Activated CD4-positive, alpha-beta memory T cell treated with anti-CD3 and anti-CD28 coated beads for 36 hours (primary cell): ENCODE measurements at places on chromosomes 3 and 15. TPM values are rescaled to one million over a fixed set of nuclear protein-coding genes. Genes with fewer than 3 reads are reported as not detected.
A peak's percentile ranks its signal among the peaks of the same experiment; 100 is the strongest.

DNA sequence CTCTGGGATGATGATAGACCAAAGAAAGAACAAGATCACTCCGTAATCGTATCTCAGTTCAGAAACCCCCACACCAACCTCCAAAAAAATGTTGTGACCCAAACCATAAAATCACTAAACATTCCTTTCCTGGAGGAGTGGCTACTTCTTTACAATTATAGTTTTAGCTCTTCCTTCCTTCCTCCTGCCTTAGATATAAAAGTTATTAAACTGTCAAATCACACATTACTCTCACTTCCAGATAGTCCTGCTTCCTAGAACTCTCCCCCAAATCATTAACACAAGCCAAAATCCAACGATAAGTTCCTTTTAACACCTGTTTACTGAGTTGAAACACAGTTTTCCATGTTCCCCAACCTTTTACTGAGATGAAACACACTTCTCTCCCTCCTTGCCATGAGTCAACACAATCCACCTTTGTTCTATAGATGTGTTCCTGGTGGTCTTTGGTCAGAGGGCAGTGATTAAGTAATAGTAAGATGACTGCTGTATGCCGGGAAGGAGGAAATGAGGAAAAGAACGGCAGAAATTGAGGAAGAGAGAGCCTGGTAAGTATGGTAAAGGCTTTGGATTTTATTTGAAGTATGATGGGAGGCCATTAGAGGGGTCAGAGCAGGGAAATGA, 8.3 kb upstream of the CRYGS start:
- peaks cover 3% of the 10 kb centered on the region for H3K4me1 ChIP-seq
- DNase-seq: no peak
- H3K4me3 ChIP-seq: no peak overlapping the region
- H3K27ac ChIP-seq: no peak overlapping the region
- H3K27me3 ChIP-seq: no peaks in the 10 kb centered on the region

DNA sequence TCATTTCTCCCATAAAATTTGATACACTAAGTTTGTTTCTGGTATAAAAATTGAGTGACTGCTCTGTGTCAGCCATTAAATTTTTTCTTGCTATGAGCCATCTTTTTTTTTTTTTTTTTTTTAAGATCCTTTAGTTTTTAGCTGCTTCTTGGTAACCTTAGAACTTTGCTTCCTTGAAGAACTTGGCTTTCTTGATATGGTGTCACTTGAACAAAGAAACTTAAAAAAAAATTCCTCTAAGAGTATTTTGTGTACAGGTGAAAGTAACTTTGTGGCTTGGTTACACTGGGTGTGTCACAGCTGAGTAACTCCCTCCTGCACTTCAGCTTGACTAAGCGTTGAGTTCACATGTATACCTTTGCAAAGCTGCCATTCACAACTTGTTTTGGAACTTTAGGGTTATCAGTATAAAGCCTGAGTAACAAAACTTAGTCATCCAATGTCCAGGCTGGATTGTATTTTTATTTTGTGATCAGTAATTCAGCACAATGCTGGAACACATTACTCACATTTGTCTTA, 6.5 kb downstream of the CHD2 start:
- H3K4me1 ChIP-seq: peaks cover 70% of the 10 kb centered on the region
- DNase-seq: peak; percentile 76
- H3K27me3 ChIP-seq: peaks cover 3% of the 10 kb centered on the region

DNA sequence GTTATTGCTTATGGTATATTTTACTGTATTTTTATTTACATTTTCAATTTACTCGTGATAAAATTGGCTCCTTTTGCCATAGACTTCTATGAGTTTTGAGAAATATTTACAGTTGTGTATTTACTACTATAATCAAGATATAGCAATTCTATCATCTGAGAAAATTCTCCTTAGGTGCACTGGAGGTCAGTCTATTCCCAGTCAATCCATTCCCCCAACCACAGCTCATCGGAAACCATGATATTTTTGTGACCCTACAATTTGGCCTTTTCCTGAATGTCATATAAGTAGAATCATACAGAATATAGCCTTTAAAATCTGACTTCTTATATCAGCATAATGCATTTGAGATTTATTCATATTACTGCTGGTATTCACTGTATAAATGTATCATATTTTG, 114.7 kb upstream of the LRTM1 start:
- DNase-seq: no peak
- no peak overlapping the region for H3K27ac ChIP-seq
- no peaks in the 10 kb centered on the region for H3K36me3 ChIP-seq
- H3K27me3 ChIP-seq: no peaks in the 10 kb centered on the region
- H3K4me1 ChIP-seq: no peaks in the 10 kb centered on the region
- no peak overlapping the region for H3K4me3 ChIP-seq

DNA sequence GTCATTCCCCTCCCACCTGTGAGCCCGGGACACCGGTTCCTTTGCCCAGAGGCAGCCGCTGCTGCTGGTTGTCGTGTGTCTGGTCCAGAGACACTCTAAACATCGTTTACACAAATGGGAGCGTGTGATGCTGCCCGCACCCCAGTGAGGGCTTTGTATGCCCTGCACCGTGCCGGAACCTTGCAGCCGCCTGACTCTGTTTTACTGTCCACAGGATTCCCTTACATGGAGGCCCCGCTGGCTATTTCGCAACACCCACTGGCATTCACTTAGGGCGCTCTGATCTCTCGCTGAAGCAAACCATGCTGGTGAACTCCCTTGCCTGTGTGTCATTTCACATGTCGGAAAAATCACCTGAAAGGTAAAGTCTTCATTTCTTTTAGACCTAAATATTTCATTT, 100.8 kb upstream of the SLC6A6 start:
- peaks cover 8% of the 10 kb centered on the region for H3K27me3 ChIP-seq
- no peaks in the 10 kb centered on the region for H3K36me3 ChIP-seq
- H3K4me1 ChIP-seq: peaks cover 5% of the 10 kb centered on the region
- no peak overlapping the region for H3K27ac ChIP-seq

GRCh38 chr3:184716622-184717398, 4.9 kb upstream of the MAGEF1 start:
- no peaks in the 10 kb centered on the region for H3K36me3 ChIP-seq
- no peak overlapping the region for H3K27ac ChIP-seq
- no peaks in the 10 kb centered on the region for H3K27me3 ChIP-seq
- no peak overlapping the region for H3K4me3 ChIP-seq
- no peak for DNase-seq
- H3K4me1 ChIP-seq: peaks cover 9% of the 10 kb centered on the region

DNA sequence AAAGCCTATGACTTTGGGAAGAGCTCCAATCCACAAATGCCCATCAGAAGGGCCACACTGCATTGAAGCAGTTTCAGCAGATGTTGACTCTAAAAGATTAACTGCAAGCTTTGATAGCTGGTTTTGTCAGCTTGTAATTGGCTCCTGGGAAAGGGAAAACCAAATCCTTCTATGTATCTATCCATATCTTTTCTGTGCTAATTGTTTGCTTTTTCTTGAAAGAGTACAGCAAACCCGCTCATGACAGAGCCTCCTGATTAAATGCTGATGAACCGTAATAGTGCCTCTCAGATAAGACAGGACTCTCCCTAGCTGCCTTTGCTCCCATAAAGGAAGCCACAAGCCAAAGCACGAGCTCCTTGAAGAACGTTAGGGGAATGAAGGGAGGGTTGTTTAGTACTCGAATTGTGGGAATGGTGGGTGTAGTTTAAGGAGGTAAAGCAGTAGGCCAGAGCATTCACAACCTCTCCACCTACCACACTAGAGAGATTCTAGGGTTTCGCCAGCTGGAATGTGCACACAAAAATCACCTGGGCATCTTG, 33.6 kb upstream of the LRIG1 start:
- no peaks in the 10 kb centered on the region for H3K27me3 ChIP-seq
- no peak overlapping the region for H3K27ac ChIP-seq
- no peaks in the 10 kb centered on the region for H3K36me3 ChIP-seq
- no peak overlapping the region for H3K4me3 ChIP-seq
- H3K4me1 ChIP-seq: no peaks in the 10 kb centered on the region
- no peak for DNase-seq

DNA sequence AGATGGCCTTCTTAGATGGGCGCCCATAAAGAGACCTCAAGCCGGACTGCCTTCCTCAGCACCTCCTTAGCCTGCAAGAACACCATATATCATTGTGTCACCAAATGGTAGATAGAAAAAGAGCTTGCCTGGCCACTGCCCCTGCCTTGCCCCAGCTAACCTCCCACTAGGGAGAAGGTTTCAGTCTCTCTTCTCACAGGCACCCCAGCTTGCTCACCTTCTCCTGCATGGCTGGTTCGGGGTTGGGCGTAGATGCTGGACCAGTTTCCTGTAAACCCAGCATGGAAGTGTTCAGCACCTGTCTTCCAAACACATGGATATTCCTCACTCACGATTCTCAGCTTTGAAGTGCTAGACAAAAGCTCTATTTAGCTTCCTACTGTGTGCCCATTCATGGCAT, 3.3 kb upstream of the SLC22A14 start:
- no peak for DNase-seq
- H3K36me3 ChIP-seq: no peaks in the 10 kb centered on the region
- no peaks in the 10 kb centered on the region for H3K4me1 ChIP-seq
- no peaks in the 10 kb centered on the region for H3K27me3 ChIP-seq
- no peak overlapping the region for H3K4me3 ChIP-seq

DNA sequence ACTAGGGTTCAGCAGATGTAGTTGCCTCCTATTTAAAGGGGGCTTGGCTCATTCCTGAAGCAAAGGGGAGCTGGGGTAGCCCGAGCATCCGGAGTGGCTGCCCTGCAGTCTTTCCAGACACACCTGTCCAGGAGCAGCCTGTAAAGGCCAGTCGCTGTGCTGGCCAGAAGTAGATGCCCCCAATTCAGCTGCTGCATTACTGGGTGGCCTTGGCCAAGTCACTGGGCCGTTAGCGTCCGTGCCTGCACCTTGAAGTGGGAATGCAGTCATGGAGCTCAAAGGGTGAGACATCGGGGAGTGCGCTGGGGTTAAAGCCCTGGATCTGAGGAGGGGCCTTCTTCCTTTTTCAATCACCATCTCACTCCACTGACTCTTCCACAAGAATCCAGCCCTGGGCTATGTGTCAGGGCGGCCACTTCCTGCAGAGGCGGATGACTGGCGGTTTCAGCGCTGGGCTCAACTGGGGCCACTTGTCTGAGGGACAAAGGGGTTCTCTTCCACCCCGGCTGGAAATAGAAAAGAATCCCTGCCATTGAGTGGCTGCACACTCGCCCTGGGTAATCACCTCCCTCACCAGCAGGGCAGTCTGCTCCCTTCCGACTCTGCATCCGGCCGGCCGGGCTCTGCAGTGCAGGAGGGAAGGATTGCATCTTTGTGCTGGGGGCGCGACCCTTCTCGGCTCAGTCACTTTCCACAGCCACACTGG, 11.8 kb downstream of the ALDH1A3 start:
- no peaks in the 10 kb centered on the region for H3K4me1 ChIP-seq
- no peak overlapping the region for H3K27ac ChIP-seq
- no peaks in the 10 kb centered on the region for H3K36me3 ChIP-seq
- H3K27me3 ChIP-seq: peaks cover 32% of the 10 kb centered on the region
- H3K4me3 ChIP-seq: no peak overlapping the region

- no peak overlapping the region for H3K4me3 ChIP-seq
- H3K36me3 ChIP-seq: no peaks in the 10 kb centered on the region
- no peaks in the 10 kb centered on the region for H3K4me1 ChIP-seq
- H3K27ac ChIP-seq: no peak overlapping the region
Measured at GRCh38 chr3:129211345-129211744, 27.6 kb upstream of the CNBP start.

GRCh38 chr3:106172101-106172500, 303.3 kb upstream of the CBLB start:
- H3K36me3 ChIP-seq: peaks cover 2% of the 10 kb centered on the region
- peak overlapping the region; percentile 65 for H3K27ac ChIP-seq
- no peak overlapping the region for H3K4me3 ChIP-seq
- H3K4me1 ChIP-seq: peaks cover 49% of the 10 kb centered on the region
- no peaks in the 10 kb centered on the region for H3K27me3 ChIP-seq

GRCh38 chr3:141386126-141386488, 17.8 kb downstream of the ZBTB38 start:
- H3K27ac ChIP-seq: peak overlapping the region; percentile 87
- DNase-seq: no peak
- peaks cover 5% of the 10 kb centered on the region for H3K27me3 ChIP-seq

- no peaks in the 10 kb centered on the region for H3K36me3 ChIP-seq
- H3K27ac ChIP-seq: no peak overlapping the region
- no peak for DNase-seq
- H3K4me1 ChIP-seq: peaks cover 19% of the 10 kb centered on the region
- H3K4me3 ChIP-seq: no peak overlapping the region
Measured at GRCh38 chr3:9247361-9247940, 2.0 kb downstream of the SRGAP3 start.

GRCh38 chr3:65666448-65667091, 372.1 kb downstream of the MAGI1 start:
- no peaks in the 10 kb centered on the region for H3K27me3 ChIP-seq
- no peak for DNase-seq
- no peaks in the 10 kb centered on the region for H3K36me3 ChIP-seq

GRCh38 chr3:124601190-124601589, 129.1 kb upstream of the UMPS start:
- H3K4me3 ChIP-seq: no peak overlapping the region
- no peak overlapping the region for H3K27ac ChIP-seq
- H3K36me3 ChIP-seq: no peaks in the 10 kb centered on the region
- no peaks in the 10 kb centered on the region for H3K27me3 ChIP-seq

- H3K4me3 ChIP-seq: no peak overlapping the region
- no peaks in the 10 kb centered on the region for H3K36me3 ChIP-seq
- H3K27ac ChIP-seq: no peak overlapping the region
- peak; percentile 67 for DNase-seq
- H3K27me3 ChIP-seq: peaks cover 3% of the 10 kb centered on the region
- H3K4me1 ChIP-seq: no peaks in the 10 kb centered on the region
Measured at GRCh38 chr15:77966540-77967234, 110.8 kb downstream of the TBC1D2B start.

DNA sequence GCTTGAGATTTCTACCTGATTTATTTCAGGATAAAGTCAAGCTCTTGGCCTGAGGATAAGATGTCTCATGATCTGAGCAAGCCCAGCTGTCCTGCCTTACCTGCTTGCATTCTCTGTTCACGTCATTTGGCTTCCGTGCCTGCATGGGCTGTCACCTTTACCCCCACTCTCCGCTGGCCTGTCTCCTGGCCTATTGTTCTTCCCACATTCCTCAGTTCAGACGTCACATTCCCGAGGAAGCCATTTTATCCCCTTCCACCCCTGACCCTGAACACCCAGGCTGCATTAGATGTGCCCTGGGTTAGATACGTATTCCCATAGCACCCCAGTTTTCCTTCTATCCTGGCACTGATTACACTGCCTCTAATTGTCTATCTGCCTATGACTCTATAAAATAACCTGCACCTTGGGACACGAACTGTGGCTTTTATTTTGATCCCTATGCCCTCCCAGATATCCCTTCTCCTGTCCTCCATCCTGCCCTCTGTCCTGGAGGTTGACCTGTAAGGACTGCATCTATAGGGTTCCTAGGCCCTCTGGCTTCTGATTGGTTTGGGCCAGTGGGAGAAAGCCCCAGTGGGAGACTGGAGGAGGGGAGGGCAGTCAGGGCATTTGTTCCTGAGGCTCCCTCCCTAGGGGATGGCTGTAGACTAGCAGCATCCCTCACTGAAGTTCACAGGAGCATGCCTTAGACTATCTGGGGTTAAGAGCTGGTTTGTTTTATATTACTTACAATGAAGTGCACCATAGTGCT, 19.2 kb upstream of the UBE2Q2 start:
- H3K27me3 ChIP-seq: peaks cover 3% of the 10 kb centered on the region
- no peaks in the 10 kb centered on the region for H3K4me1 ChIP-seq
- H3K27ac ChIP-seq: no peak overlapping the region

The ADIPOQ gene
- not detected for total RNA-seq

The LARP6 gene
- total RNA-seq: 0.17 TPM

The COL7A1 gene
- 1.1 TPM for total RNA-seq

The SNTN gene
- total RNA-seq: not detected

The GPR176 gene
- 0.21 TPM for total RNA-seq

The ALPK3 gene
- total RNA-seq: 0.12 TPM

The IL5RA gene
- 0.15 TPM for total RNA-seq

The ARRDC4 gene
- 0.24 TPM for total RNA-seq

The TNFAIP8L3 gene
- not detected for total RNA-seq

The CYP1A2 gene
- total RNA-seq: not detected

The TAGLN3 gene
- 0.85 TPM for total RNA-seq
